ENCODE measurements at places on chromosomes 7 and 10.
A peak's percentile ranks its signal among the peaks of the same experiment; 100 is the strongest.

DNA sequence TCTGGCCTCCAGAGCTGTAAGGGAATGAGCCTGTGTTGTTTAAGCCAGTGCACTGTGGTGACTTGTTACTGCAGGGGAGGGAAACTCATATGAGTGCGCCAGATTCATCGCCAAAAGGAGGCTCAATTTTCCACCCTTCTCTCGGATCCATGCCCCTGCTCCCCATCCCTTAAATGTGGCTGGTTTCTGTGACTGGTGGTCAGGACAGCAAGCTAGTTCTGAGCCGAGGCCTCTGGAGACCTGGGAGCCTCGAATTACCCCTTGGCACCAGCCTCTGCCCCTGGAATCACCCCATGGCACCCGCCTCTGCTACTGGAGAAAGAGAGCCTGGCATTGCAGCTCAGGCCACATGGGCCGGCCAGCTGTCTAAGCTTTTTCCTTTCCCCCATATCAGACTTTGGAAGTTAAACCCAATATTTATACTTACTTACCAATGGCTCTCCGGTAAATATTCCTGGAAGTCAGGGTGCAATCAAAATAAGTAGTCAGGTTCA lies 39.9 kb upstream of the RBM33 start:
- no peak for DNase-seq

GRCh38 chr10:70699659-70700174 lies 27.4 kb downstream of the ADAMTS14 start:
- DNase-seq = peak; percentile 53

- no peak for DNase-seq
Observed at GRCh38 chr10:73813333-73813732, 1.9 kb upstream of the NDST2 start.

DNA sequence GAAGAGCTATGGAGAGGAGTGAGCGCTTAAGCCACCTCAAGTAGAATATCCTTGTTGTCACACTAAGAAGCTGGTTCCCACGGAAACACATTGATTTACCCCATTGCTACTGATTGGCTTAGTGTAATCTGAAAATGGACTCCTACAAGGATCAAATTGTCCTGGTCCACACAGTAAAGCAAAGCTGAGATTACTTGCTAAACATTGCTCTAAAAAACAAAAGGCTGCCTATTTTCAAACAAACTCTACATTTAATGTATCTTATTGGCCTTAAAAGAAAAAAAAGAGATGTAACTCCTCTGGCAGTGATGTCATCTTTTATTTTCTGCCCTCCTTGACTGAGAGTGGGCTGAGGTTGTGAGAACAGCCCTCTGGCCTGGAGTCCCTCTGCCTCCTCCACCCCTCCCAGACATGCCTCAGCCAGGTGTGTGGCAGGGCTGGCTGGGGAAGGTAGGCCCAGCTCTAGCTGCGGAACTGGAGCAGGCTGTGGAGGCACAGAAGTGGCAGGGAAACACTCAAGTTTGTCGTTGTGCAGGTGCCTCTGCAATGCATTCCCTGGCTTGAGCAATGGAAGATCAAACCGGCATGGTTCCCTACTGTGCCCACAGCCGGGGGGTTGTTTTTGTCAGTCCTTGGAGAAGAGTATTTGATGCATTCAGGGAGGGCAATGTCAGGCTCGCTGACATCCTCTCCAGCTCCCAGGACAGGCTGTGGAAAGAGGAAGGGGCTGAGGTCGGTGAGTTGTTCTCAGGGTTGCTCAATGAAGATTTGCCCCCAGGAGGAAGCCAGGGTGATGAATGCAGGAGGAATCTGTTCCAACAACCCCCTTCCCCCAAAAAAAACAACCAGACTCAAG lies 9.1 kb downstream of the KLF6 start:
- DNase-seq = peak; percentile 93

DNA sequence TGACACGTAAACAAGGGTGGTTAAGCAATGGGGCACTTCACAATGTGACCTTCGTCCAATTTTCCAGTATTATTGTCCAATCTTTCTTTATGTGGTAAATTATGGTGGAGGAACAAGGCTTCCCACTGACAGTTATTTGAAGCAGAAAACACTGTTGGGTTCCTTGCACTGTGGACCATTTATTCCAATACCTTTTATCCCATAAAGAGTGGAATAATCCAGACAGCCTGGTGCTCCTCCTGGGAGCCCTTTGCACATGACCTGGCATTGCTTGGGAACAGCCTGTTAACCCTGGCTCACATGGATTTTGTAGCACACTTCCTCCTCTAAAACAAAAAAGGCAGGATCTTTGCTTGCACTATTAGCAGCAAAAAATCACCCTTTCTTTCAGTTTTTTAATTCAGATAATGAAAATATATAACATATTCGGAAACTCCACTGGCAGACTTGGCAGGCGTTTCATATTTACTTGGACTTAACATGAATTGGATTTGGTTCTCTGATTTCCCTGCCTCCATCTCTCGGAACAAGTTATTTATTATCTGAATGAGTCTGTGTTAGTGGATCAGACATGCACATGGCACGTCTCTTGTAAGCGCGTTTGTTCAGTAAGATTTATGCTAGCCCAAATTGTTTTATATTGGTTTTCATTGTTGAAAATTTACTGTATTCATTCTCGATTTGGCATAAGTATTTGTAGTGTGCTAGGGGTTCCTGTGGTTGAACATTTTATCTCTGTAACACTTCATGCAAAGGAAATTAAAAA lies 59.3 kb downstream of the BMPER start:
- DNase-seq = no peak

- DNase-seq = no peak
Observed at GRCh38 chr10:123835575-123835974, 56.0 kb downstream of the CPXM2 start.

DNA sequence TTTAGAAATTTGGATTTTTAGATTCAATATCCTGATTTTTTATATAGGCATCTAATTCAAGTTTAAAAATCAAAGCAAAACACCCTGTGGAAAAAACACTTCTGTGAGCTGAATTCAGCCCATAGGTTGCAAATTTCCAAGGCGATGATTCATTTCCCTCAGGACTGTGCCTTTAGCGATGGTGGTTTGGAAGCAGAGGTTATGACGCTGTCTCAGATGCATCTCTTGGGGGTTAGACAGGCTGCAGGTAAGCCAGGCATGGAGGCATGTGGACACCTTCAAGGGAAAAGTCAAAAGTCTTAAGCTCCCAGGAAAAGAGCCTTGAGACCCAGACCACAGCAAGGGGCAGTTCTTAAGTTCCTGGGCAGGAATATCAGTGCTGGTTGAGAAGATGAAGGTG lies 9.5 kb upstream of the FRA10AC1 start:
- no peak for DNase-seq

- DNase-seq = no peak
Observed at GRCh38 chr10:82335831-82336230, 460.8 kb downstream of the NRG3 start.

GRCh38 chr10:122460891-122461293 lies 461 bp upstream of the HTRA1 start:
- DNase-seq = no peak

- no peak for DNase-seq
Observed at GRCh38 chr10:99754670-99755069, 22.6 kb downstream of the CUTC start.

DNA sequence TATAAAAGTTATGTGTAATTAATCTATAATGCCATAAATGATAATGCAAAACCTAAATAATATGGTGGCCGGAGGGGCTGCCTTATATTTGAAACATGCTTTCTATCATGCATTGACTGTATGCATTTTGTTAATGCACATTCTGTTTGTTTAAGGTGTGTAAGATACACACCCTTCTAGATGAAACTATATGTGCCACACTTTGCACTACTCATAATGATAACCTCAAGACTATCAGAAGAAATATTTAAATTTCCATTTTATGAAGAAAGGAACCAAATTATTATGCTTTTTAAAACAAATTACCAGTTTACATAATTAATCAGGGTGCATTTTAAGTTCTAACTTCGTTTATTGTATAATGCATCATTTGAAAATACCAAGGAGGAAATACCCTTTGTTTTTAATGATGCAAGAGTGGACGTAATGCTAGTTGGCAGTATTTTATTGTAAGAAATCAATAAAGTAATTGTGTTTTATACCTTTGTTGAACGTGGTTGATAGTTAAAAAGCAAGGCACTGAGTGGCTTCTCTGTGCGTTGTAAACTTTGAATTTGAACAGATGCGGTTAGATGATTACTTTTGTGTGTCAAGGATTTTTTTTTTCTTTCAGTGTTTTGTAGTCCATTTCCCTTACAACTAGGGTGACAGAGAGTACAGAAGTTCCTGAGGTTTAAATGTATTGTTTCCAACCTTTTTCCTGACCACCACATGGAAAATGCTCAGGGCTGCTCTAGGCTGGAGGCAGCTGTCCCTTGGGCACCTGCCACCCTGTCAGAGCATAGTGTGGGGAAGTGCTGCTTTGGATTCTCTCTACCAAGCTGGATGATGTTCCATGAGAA lies 21.6 kb downstream of the NRBF2 start:
- no peak for DNase-seq

- DNase-seq = no peak
Observed at GRCh38 chr10:24254180-24254579, 45.2 kb downstream of the KIAA1217 start.

GRCh38 chr7:37117292-37117691 lies 331.4 kb downstream of the ELMO1 start:
- peak; percentile 99 for DNase-seq

DNA sequence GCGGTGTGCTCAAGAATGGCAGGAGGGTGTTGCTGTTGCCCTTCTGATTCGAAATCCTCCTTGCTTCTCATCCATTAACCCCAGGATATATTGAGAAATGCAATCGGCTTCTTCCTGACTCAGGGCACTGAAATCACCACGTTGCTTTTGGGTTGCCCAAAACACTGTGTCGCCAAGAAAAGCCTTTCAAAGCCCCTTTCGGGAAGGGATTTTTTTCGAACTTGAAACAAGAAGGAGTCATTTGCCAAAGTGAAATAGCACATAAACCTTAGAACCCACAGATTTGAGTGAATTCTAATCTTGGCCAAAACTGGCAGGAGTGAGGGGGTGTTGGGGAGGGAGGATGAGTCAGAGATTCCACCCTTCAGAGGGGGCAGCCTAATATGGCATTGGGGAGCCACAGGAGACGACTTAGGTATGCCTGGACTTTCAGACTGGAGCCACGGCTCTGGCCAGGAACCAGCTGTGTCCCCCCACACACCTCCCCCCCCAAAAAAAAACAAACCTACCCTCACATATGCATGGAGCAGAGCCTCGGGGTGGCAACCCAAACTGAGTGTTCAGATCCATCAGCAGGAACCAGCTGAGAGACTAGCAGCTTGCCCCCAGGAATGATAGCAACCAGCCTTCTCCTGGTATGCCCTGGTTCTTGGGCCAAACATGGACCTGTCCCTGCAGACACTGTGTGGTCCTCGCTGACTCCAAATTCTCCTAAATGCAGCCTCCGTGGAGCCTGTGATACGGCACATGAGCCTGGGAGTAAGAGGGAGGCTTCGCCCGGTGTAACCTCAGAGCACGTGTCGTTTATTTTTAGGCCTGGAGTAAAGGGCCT lies 138.4 kb downstream of the FGFR2 start:
- peak; percentile 91 for DNase-seq

DNA sequence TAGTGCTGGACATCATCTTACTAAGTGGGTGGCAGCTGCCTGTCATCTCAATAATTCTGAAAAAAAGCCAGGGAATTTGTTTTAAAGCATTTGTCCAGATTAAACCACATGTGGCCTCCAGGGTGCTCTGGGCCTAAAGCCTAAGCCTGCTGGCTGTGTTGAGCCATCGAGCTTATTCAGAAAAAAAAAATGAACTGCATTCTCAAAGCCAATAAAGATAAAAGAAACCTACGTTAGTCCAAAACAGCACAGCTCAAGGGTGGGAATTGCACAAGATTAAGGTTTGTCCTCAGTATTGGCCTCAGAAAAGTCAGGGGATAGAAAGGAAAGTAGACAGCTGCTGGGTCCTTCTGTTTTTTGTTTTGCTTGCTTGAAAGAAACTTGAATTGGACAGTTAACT lies 22.6 kb upstream of the PRTFDC1 start:
- no peak for DNase-seq

GRCh38 chr7:28330384-28331070 lies 81.8 kb upstream of the CREB5 start:
- DNase-seq = no peak

GRCh38 chr10:126387041-126387921 lies 996 bp downstream of the ADAM12 start:
- DNase-seq = peak; percentile 70

DNA sequence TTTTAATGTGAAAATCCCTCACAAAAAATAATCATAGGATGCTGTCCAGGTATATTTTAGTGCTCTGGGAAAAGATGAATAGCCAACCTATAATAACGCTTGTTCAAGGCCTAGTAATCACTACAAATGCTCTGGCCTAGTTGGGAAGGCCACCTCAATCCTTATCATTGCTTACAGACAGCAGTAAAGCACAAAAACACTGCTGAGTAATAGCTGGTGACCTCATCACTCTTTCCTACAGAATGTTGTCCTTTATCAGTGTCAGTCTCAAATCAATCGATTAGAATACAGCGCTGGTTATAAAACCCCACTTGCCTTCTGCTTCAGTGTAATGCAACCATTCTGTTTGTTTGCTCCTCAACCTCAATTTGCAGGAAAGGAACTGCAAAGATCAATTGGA lies 72.6 kb upstream of the STEAP1 start:
- peak; percentile 42 for DNase-seq

- no peak for DNase-seq
Observed at GRCh38 chr10:121648493-121648892, 50.2 kb upstream of the FGFR2 start.

DNA sequence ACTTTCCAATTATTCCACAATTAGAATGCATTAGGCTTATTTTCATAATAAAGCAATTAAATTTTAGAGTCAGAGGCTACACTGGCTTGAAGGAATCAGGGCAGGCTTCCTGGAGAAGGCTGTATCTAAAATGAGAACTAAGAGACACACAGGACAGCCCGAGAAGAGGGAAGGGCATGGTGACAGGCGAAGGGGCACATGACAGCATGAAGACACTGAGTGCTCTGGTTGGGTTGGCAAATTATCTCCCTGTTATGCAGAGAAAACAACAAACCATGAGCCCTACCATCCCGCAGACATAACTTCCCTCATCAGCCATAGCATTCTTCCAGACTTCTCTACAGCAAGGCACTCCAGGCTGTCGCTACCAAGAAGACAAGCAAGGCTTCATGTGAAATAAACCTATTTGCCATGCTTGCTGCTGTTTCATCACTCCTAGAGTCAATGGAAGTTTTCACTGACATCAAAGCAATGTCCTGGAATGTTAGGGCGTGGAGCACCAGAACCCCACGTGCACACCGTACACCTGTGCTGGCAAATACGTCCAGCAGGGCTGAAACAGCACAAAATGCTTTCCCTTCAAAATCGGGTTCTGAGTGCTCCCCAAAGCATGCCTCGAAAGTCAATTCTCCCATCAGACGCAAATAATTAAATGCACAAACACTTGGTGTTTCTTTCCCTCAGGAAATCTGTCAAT lies 21.3 kb downstream of the VOPP1 start:
- DNase-seq = no peak

GRCh38 chr7:38839851-38840250 lies 69.1 kb downstream of the VPS41 start:
- DNase-seq = no peak

- no peak for DNase-seq
Observed at GRCh38 chr7:142606081-142606480, 143.2 kb upstream of the PRSS1 start.

Measured in mesendoderm (in vitro differentiated cells).